ENCODE measurements at places on chromosomes 5 and 9.

DNA sequence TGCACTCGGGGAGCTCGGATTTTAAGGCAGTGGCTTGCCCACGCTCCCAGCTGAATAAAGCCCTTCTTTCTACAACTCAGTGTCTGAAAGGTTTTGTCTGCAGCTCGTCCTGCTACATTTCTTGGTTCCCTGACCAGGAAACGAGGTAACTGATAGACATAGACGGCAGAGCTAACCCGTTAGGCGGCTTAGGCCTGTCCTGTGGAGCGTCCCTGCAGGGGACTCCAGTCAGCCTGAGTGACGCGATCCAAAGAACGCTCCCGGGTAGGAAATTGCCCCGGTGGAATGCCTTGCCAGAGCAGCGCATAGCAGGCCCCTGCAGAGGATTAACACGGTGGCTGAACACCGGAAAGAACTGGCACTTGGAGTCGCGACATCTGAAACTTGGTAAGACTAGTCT, 1.8 kb upstream of the SELENOP start:
- DNase-seq = no peak

DNA sequence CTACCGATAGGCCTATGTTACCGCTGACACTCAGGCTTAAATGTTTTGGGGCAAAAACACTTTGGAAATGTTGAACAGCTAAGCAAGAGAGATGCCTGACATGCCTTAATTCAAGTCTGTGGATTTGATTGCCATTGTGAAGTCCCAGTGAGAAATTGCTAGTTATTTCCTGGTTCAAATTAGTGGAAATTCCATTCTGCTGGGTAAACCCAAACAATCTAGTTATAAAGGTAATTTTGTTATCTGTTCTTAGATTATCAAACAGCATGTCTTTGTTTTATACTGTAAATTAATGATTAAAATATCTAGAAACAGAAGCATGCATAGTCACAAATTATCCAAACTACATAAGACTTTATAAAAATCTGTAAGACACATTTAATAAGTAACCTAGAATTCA, 96.6 kb downstream of the PJA2 start:
- no peak for DNase-seq

GRCh38 chr5:171901764-171902163, 104.7 kb downstream of the FBXW11 start:
- no peak for DNase-seq

GRCh38 chr5:66666778-66667177, 70.6 kb downstream of the MAST4 start:
- no peak for DNase-seq

DNA sequence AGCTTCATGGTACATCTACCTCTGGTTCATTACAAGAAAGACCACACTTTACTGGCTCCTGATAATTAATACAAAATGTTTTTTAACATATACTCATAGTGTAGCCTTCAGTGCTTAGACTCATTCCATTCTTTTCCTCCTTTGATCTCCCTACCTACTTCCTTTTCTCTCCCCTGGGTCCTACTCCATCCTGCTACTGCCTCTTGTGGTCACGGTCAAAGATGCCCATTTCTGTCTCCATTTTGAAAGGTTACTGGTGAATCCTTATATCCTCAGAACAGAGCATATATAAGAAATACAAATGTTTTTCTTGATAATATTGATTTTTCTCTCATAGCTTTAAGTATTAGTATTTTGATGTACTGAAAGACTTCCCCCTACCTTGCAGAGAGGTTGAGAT, 375.9 kb downstream of the ARRDC3 start:
- no peak for DNase-seq

DNA sequence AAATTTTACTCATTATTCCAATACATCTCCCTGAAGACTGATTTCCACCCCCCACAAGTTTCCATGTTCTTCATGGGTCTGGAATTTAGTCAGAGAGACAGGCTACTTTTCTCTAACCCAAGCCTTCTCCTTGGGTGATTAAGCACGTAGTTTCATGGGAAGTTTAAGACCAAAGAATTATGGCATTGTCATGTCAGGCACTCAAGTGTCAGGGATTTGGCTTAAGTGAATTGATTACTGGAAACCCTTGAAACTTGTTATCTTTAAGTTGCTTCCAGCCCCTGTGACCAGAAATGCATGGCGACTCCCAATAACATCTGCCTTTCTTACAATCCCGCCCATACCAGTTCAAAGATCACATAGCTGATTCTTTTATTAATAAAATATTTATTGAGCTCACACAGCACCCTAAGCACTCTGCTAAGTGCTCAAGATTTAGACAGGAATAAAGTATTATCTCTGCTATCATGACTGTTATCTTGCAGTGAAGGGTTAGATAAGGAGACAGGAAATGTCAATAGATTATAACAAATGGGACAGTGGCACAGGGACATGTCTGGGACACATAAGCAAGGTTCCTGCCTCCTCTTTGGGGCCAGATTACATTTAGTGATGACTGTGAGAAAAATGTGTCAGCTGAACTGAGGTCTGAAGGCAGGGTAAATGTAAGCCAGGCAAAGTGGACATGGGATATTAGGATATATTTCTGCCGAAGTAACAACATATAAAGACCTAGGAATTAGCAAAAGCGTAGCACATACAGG, 241.2 kb upstream of the TNC start:
- DNase-seq = no peak

DNA sequence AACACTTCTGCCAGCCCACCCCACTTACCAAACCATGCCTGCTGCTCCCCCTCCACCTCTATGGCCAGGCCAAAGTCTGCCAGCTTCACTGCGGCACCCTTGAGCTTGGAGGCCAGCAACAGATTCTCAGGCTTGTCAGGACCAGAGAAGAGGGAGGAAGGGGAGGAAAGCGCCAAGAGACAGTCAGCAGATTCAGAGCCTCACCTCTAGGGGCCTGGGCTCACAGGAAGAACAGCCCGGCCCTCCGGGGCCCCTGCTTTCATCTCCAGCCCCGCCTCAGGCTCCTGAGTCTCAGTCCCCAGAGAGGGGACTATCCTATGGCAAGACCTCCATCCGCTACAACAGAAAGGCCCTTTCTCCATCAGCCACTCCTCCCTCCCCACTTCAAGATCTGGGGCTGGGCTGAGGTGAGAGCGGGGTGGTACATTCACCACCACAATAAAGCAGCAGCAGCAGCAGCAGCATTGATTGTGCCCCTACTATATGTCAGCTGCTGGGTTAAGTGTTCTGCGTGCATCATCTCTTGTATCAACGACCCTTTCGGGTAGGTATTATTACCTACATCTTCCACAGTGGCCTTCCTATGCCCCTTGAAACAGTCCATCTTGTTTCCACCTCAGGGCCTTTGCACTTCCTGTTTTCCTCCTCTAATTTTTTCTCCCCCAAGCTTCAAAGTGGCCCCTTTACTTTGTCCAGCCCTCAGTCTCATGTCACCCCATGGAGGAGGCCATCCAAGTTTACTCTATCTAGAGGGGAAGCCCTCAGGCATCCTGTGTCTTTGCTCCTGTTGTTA, 36.0 kb downstream of the CAMK2A start:
- DNase-seq = no peak

DNA sequence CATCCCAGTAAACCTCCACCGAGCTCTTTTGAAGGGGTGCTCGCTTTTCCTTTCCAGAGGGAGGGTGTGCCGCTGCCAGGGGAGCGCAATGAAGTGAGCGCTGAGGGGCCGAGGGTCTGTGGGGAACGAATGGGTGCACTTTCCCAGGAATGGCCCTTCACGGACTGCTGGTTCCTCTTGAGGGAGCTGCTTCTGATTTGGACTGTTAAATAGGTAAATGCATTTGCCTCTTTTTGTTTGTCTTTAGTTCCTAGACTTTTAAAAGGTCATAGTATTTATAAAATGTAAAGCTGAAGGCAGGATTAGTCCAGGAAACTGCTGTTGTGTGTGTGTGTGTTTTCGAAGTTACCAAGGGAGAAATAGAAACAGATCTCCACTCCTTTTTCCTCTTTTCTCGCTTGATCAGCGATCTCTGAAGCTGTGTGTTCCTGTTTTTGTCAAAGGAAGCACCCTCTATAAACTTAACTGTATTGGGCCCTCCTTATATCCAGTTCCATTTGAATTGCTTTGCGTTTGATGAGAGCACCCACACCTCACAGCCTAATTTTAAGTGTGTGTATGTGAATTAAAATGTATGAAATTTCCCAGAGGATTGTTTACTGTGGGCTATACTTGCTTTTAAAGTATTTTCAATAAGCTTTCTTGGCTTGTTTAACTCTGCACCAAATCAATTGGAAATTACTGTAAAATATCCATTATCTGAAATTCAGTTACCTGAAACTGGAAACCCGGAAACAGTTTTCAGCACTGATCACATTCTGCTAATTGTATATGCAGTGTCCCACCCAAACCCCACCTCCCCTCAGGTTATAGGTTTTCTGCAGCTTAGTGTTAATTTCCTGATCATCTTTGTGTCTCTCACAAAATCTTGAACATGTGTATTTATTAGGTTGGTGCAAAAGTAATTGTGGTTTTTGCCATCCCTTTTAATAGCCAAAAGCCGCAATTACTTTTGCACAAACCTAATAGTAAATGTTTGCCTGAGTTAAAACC, 966 bp downstream of the SNX2 start:
- DNase-seq = peak; percentile 55

DNA sequence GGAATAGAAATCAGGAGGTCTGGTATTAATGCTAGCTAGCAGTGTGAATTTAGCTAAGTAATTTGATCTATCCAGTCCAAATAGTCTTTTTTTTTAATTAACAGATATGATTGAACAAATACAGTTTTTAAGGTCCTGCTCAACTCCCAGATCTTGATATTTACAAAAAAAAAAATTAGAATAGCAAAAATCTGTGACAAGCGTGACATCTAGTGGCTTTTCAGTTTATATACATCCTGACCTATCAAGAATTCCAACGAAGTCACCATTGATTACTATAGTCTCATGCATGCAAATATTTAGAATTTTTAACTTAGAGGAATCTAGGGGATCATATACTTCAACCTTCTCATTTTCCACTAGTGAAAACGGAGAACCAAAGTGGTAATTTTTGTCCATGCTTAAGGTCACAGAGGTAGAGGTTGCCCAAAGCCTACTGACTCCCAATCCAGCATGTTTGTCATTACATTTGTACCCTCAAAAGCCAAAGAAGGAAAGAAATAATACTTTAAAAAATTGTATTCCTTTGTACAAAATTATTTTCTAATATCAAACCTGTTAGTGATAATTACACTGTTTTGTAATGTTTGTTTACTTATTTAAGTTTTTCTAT, 17.6 kb upstream of the TARS1 start:
- peak; percentile 32 for DNase-seq

DNA sequence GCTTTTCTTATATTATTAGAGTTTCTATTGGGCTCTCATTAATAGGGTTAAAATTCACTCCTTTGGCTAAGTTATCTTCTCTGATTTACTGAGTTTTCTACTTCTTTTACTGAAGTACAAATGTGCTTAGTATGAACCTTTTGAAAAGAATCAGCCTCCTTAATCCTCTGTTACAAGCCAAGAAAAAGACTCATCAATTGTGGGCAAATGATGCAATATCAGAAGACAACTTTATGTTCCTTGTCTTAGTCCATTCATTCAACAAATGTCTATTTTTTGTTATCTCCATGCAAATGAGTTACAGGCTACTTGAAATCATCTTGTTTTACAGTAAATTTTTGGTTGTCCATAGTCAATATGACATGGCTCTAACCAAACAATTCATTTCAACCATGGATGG, 40.3 kb downstream of the SNCAIP start:
- DNase-seq = no peak

GRCh38 chr5:177588413-177588909, 3.5 kb upstream of the TMED9 start:
- DNase-seq = no peak

GRCh38 chr5:63837437-63837836, 124.8 kb downstream of the HTR1A start:
- DNase-seq = no peak

DNA sequence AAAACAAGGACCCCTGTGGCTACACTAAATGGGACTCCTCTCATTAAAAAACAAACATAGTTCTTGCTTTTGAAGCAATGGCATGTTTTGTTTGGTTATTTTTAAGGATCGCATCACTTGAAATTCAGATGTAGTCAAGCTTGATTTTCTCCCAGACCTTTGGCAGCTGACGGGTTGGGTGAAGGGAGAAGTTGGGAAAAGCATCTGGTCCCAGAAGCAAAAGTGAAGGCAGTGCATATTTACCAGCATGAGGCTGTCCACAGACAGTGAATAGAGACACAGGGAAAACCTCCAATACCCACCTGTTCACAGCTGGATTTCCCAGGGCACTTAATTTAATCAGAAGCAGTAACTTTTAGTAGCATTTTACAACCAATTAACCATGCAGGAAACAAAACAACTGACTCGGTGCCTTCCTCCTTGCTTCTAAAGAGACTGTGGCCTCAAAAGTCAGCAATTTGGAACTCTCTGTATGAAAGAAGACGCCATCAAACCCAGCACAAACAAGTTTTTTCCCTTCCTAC, 245.4 kb downstream of the EBF1 start:
- DNase-seq = no peak

GRCh38 chr5:9441610-9442009, 104.3 kb downstream of the SEMA5A start:
- no peak for DNase-seq

Data from left kidney (tissue), 8 donors.